ENCODE measurements at places on chromosomes 16 and 17.

GRCh38 chr17:350706-351448 lies 1.7 kb downstream of the RPH3AL start:
- no peak for DNase-seq

DNA sequence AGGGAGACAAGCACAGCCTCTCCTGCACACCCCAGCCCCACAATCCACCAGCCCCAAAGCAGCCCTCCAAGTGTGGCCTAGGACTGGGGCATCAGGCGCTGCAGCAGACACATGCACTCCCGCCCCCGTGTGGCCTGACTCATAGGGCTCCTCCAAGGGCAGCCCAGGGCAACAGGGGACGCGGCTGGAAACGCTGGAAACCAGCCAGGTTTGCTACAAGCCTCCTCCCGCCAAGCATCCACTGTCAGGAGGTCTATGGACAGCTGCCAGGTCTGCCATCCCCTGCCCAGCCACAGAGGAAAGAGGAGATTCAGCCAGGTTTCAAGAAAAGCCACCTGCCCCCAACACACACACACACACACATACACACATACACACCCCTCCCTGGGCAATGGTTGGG lies 25.8 kb downstream of the SRCIN1 start:
- DNase-seq: no peak

- peak; percentile 18 for DNase-seq
Measured at GRCh38 chr16:53131363-53132071, 76.7 kb downstream of the CHD9 start.

DNA sequence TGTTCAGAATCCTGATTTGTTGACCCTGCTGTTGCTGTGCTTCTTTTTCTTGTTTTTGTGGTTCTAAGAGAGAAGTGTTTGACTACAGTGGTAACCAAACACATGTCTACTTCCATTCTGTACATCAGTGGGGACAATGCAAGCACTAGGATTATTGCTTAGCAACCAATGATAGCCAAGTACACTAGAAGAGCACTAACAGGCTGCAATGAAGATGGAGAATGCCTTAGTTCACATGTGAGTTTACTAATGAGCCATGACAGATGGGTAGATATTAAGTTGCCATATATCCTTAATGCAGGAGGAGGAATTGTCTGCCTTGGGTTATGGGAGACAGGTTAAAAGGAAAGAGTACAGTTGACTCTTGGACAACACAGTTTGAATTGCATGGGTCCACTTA lies 8.3 kb downstream of the EFCAB5 start:
- no peak for DNase-seq

DNA sequence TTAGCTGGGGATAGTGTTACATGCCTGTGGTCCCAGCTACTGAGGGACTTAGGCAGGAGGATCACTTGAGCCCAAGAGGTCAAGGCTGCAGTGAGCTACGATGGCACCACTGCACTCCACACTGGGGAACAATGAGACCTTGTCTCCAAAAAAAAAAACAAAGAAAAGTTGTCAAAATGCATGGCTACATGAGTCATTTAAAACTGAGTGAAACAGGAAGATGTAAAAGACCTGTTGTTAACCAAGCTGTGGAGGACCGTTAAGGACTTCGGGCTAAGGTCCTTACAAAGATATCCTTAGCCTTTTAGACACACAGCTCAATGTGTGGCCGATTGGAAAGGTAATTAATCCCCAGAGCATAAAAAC lies 25.1 kb downstream of the ZP2 start:
- no peak for DNase-seq

DNA sequence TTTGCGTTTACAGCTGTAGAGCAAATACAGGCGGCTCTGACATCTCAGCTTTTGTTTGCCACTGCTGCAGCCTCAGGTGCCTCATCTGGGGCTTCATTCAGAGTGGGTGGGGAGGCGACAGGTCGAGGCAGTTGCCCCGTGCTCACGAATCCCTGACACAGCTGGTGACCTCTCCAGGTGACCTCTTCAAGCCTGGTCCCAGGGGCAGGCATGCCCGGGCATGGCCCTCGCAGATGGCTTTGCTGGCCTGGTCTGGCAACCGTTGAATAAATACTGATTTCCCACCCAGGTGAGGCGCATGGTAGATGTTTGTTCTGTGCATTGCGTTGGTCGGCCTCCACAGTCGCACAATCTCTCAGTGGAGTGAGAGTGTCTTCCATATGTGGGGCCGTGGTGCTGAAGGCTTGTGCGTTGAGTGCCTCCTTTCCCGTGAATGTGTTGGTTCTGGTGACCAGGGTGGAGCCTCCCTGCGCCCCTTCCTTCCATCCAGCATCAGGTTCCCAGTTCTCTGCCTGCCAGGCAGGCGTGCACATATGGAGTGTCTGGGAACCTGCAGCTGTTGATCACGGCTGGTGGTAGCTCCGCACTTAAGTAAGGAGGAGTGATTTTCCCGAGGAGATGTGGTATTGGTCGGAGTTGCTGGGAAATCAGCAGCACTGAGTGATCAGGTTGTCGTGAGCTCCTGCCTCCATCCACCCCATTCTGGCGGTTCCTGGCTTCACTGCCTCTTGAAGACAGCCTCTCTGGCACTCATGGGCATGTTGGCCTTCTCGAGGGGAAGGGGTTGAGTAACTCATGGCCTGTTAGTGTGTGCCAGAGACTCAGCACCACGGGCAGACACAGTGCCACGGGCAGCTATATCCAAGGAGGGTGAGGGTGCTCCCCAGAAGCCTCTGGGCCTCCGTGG lies 149.7 kb downstream of the RPTOR start:
- no peak for DNase-seq

DNA sequence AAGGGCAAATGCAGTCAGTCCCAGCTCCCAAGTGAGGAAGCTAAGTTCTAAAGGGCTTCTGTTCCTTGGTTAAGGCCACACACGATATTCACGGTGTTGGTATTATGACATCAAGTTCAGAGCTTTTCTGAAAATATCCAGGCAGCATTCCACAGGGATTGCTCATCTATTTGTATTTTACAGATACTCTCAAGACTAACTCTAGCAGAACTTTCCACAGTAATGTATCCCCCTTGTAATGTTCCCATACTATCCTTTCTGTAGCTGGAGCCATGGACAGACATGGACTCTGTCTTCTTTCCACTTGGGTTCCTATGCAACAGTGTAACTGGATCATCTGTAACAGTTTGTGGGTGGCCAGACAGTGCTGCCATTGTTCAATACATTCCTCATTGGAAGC lies 13.5 kb downstream of the SDR42E1 start:
- DNase-seq: no peak

- DNase-seq: no peak
Measured at GRCh38 chr16:76749780-76750375, 441.1 kb upstream of the MON1B start.

DNA sequence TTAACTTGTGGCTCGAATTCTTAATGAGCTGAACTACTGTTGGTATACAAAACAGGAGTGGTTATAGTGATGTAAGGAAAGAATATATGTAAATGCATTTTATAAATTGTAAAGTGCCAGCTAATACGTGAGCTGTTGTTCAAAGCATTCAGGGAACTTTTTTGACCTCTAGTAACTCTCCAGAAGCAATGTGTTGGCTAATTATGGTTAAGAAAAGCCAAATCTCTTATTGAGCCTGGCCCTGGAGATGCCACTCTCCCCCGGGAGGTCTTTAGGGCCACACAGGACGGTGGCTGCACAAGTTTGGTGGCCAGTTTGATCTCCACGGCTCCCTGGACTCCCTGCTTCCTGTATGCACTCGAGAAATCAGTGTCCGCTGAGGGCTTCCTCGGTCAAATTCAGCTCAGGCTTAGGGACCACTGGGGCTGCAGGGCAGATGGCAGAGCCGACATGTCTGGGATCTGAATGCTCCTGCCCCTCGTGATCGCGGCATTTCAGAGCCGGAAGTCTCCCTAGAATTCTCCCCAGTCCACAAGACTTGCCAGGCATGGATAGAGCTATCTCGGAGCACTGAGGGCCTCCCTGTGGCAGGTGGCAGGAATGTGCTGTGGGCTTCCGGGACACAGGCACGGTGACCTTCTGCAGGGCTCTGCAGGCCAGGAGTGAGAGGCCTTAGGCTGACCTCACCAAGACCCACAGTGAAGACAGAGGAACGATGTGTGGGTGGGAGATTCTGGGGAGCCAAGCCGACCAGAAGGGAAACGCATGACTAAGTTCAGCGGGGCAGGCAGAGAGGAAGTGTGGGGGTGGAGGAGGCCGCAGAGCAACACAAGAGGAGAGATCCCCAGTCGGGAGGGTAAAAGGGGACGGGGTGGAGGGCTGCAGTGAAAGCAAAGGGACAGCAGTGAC lies 18.6 kb upstream of the PITPNM3 start:
- peak; percentile 6 for DNase-seq

- no peak for DNase-seq
Measured at GRCh38 chr16:14399378-14400284, 230.4 kb downstream of the PARN start.

DNA sequence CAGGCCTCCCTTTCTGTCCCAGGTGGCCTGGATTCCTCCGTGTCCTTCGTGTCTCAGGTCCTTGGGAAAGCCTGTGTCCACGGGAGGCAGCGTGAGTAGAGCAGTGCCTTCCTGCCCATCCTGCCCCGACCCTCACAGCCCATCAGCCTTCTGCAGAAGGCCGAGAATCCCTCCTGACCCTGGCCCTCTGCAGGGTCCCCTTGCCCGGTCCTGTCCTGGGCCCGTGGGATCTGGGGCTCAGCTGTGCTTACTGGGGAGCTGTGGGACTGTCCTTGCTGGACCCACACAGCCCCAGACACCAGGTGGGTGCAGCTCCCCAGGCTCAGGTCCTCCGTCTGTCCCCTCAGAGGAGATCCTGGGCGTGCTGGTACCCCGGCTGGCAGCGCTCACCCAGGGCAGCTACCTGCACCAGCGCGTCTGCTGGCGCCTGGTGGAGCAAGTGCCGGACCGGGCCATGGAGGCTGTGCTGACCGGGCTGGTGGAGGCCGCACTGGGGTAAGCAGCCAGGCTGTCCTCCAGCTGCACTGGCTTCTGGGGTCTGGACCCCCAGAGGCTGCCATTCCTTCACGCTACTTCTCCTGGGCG lies 3.9 kb downstream of the TELO2 start:
- DNase-seq: no peak

- DNase-seq: no peak
Measured at GRCh38 chr16:56670620-56670934, 963 bp downstream of the MT1H start.

GRCh38 chr17:62819511-62820221 lies 11.6 kb upstream of the MARCHF10 start:
- DNase-seq: no peak

- DNase-seq: no peak
Measured at GRCh38 chr17:60283816-60284215, 108.1 kb downstream of the USP32 start.

- DNase-seq: peak; percentile 78
Measured at GRCh38 chr16:29784901-29785500, 5.5 kb upstream of the KIF22 start.

- DNase-seq: no peak
Measured at GRCh38 chr17:17552351-17553216, 38.9 kb downstream of the PEMT start.

DNA sequence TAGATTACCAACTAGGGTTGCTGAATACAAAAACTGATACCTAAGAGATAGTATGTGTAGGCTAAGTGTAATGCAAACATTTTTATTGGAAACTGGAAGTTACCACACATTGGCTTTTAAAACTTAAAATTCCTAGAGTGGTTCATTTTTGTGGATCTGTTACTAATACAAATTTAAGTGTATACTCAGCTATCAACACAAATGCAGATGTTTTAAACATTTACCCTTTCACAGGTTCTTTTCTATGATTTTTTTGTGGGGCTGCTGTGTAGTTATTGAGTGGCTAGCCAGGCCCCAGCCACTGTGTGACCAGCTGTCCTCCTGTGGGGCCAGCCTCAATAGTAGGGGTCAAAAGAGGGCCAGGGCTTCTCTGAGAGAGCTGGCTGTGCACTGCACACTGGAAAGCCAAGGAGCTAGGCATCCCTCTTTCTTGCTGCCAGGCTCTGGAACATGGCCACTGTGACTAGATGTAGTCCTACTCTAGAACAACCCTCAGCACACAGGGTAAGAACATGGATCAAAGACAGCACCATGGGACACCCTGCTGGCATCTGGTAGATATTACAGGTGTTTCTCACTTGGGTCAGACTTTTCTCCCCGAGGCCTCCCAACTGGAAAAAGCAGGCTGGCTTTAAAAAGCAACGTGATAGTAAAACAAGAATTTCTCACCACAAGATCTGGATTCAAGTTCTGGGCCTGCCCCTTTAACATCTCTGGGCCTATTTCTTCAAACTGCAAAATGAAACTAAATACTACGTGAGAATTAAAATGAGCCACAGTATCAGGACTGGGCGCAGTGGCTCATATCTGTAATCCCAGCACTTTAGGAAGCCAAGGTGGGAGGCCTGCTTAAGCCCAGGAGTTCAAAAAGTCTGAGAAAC lies 7.3 kb upstream of the VEZF1 start:
- DNase-seq: peak; percentile 63

DNA sequence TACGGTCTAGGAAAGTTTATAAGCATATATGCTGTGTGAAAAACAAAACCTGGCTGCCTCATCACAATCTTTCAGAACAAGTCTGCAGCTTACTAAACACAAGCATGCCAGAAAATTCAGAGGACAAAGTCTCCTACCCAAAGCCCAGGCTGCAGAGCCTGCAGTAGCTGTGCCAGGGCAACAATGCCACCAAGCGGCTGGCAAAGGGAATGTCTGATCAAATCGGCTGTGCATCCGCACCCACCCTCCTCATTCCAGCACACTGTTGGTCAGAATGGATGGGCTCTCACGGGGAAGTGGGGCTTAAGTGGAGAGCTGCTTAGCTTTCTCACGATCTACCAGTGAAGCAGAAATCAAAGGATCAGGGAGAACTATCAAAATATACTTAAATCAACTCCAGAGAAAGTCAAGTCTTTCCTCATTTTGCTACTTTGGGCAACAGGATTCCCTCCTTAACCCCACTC lies 73.5 kb downstream of the CYTH1 start:
- DNase-seq: peak; percentile 63

- DNase-seq: peak; percentile 25
Measured at GRCh38 chr17:78781104-78781892, 775 bp downstream of the CYTH1 start.

DNA sequence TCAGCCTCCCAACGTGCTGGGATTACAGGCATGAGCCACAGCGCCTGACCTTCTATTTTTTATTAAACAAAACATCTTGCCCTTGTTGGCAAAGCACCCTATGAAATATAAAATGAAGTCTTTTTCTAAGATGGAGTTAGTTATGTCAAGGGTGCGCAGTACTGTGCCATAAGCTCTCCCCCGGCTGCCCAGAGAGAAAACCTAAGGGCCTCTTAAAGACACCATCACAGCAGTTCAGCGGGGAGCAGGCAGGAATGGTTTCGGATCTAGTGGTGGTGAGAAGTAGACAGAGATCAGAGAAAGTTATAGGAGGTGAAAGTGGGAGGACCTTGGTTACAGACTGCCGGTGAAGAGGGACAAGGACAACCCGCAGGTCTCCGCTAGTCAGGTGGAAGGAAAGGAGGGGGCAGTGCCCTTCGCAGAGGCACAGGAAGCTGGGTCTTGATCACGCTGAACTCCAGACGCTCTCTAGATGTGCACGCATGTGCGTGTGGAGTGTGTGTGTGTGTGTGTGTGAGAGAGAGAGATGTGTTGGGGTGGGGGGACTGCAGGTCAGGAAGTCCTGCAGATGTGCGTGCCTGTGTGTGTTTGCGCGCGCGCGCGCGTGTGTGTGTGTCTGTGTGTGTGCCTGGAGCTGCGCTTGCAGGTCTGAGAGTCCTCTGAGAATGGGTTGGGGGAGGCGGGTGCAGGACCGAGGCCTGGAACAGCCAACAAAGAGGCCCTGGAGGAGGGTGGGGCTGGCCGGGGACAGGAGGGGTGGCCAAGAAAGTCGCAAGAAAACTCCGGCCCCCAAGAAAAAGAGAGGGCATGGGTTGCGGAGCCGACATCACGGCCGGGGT lies 748 bp upstream of the CMTM3 start:
- DNase-seq: peak; percentile 90

GRCh38 chr17:80454557-80455335 lies 21.7 kb downstream of the NPTX1 start:
- peak; percentile 97 for DNase-seq

- DNase-seq: no peak
Measured at GRCh38 chr16:78505544-78506366, 406.3 kb downstream of the WWOX start.

Measured in CD4-positive, alpha-beta T cell treated with Interleukin-6 at 100 ng/mL for 8 hours (primary cell).